ENCODE measurements at places on chromosomes 2 and 18.

- peak; percentile 47 for DNase-seq
These were observed 35.4 kb downstream of the INPP4A start for GRCh38 chr2:98479959-98480524.

DNA sequence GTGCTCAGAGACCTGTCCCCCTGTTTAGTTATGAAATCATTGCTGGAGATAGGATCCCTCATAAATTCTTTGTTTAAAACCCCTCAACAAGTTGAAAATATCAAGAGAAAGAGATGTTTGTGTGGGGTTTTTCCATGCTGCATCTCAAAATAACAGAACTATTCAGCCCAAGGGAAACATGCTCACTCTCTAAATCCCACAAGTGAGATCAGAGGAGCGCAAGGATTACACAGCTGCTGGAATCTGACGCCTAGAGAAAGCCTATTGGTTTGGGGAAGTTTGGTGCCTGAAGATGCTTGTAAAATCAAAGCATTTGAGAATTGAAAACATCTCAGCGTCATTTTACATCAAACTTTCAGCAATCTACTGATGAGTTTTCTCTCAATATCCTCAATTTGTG is 7.9 kb downstream of the FSHR start:
- no peak for DNase-seq

DNA sequence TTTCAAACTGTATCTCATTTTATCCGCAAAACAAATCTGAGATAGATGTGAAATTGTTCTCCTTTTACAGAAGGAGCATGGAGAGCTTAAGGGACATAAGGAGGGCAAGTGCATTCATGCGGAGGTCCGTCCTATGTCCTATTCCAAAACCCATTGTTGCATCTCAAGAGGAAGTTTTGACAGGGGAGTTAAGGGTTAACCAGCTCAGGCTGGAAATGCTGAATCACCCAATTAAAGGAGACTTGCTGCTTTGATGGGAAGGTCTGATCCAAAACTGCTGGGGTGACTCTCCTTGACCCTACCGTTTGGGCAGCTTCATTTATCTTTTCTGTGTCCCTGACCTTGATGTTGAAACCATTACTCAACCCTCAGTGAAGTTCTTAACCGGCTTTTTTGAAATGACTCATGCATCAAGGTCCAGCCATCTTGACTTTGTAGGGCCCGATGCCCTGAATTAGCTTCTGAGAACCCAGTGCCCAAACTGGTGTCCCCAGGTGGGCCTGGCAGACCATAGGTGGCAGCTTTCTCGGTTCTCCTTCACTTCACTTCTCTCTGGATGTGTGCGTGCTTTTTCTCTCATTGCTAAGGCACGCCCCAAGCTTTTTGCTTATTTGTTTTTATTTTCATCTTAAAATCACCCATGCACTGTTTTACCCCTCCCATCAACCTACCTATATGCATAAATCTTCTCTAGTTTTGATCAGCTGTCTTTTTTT is 15.9 kb upstream of the TXNDC2 start:
- no peak for DNase-seq

- DNase-seq, result no peak
These were observed 121.6 kb downstream of the ZFP36L2 start for GRCh38 chr2:43104763-43105162.

- DNase-seq, result no peak
These were observed 180.3 kb downstream of the GCA start for GRCh38 chr2:162524192-162524591.

- DNase-seq, result no peak
These were observed 33.3 kb downstream of the DOCK10 start for GRCh38 chr2:225008935-225009334.

DNA sequence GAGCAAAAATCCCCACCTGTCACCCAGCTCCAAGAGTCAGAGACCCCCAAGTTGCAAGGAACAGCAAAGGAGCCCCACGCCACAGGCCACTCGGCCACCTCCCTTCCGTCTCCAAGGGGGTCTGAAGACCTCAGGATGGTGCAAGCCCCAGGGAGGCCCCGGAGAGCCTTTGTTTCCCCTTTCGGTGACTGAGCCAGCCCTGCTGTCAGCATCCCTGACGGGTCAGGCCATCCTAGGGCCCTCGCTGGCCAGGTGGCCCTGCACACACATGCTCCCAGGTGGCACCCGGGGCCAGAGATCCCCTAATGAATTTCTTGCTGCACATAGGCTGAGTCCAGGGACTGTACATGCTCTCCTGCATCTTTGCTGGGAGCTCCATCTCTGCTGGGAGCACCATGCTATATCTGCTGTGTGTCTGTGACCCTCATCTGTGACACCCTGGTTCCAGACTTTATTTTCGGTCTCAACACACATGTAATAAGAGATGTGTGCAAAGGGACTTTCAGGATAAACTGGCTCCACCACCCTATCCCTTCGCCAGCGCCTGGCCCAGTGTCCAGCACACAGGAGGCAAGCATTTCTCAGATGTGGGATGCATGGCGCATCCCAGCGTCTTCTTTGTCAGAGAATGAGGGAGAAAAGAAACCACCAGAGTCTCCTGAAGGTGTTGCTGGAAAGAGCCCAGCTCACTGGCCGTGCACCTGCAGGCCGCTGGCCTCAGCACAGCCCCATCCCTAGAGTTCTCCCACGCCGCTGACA is 27.4 kb downstream of the ADI1 start:
- DNase-seq, result no peak
